Skeletal muscle cell (primary cell): ENCODE measurements at places on chromosomes 16 and 17.
A peak's percentile ranks its signal among the peaks of the same experiment; 100 is the strongest.

DNA sequence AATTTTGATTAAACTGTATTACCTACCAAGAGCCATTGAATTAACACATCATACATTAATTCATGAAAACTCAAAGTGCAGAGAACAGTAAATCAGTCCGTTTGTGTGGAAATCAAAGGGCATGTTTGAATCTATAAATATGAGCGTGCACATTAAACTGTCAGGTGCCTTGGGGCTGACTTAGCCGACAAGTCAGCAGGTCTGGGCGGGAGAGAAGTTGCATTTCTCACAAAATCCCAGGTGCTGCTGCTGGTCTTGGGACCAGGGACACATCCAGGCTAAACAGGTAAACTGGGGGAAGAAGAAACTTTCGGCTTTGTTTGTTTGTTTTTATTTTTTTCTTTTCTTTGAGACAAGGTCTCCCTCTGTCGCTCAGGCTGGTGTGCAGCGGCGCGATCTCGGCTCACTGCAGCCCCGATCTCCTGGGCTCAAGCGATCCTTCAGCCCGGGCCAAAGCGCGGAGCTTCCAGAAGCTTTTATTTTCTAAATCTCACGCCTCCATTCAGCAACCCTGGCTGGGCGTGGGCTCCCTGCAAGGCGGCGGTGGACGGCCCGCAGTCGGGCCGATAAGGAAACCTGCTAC, 213.9 kb downstream of the MRTFB start:
- peak; percentile 23 for DNase-seq

DNA sequence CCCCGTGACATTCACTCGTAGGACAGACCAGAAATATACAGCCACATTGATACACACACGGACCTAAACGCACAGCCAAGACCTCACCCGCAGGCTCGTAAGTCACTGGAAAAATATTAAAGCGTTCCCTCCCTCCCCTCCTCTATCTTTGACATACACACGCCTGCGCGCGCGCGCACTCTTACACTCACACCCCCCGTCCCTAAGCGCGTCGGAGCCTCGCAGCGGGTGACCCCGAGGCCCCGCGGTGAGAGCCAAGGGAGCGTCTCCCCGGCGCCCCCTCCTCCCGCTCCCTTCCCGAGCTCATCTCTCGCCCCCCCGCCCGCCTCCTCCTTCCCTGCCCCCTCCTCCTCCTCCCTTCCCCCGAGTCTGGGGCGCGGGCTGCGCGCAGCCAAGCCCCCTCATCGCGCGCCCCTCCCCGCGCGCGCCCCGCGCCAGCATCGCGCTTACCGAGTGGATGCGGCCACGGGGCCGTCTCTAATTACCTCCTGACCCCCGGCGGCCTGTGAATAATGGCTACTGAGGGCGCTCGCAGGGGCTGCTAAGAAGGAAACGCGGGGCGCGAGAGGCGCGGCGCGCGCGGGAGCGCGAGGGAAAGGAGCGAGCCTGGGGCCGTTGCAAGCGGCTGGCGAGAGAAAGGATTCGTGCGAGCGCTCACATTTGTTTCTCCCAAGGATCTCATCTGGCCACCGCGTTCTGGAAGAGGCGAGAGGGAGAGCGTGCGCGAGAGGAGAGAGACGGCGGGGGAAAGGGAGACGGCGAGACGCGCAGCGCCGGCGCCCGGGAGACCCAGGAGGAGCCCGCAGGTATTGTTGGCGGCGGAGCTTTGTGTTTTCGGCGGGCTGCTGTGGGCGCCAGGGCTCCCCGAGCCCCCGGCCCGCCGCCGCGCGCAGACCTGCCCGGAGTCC, 42.4 kb downstream of the RAI1 start:
- peak; percentile 49 for DNase-seq

DNA sequence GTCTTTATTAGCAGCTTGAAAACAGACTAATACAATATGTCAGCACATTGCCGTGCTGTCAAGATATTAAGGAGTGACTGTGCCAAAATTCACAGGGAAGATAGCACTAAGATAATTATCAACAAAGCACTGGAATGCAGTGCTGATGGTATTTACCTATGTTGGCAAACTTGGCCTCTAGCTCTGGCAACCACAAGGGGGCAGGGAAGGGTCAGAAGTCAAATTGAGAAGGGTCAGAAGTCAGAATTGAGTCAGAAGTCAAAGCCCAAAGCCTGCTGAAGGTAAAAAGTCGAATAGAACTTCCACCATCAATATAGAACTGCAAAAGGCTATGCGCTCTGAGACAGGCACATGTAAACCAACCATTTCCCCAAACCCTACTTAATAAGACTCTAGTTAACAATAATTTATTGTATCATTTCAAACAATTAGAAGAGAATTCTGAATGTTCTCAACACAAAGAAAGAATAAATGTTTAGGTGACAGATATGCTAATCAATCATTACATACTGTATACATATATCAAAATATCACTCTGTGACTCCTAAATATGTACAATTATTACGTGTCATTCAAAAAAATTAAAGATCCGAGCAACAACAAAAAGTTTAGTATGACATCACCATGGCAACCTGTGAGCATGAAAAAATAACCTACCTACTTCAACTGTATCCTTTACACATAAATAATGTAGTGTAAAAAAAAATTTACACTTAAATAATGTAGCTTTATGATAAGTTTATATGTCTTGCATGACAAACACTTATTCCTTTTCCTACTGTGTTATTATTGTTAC, 916.1 kb downstream of the KCNJ2 start:
- no peak for DNase-seq

DNA sequence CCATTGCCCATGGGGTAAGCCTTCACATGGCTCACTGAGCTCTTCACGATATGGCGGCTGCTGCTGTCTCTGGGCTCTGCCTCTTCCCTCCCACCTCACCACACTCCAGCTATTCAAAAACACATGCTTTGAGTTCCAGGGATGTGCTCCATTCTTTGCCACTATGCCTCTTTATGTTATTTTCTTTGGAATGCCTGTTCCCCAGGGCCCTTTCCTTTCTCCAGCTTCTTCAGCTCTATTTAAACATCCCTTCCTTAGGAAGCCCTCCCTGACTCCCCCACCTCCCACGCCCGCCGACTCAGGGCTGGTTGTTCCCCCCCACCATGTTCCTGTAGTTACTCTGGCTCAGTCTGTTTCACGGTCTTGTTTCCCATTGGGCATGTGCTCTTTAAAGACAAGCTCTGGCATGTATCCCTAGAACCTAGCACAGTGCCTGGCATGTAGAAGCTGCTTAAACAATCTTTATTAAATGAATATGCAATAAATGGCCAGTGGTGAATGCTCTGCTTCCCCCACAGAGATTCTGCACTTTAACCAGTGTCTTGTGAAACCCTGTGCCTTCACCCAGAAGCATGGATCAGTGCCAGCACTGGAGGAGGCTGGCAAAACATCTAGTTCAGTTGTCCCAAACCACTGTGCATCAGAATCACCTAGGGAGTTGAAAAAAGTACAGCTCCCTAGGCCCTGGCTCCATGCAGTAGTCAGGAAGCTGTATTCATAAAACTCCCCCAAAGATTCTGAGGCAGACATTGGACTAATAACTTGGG, 6.9 kb downstream of the MYCBPAP start:
- DNase-seq, result peak; percentile 79

GRCh38 chr17:17402558-17402957, 74.2 kb upstream of the MED9 start:
- no peak for DNase-seq

DNA sequence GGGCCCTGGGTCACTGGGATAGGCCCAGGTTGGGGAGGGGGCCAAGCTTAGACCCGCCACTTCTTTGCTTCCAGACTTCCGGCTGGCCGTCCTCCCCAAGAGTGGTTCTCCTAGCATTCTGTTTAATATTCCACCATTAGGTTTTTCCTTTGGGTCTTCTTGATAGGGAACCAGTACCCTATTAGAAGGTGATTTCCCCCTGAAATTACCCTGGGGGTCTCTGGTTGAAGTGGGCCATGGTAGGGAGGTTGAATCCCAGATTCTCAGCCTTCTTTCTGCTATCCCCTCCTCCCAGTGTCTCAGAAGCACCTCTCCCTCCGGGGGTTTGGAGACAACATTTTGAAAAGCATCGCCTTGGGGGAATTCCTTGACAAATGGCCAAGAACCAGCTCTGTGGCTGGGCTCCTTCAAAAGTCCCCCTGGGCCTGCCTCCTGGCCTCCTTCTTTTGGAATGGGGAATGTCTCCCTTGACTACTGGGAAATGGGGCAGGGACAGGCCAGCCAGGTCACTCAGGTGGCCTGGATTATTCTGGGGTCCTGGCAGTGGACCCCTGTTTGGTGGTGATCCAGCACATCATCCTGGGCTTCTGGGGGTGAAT, 5.7 kb downstream of the LASP1 start:
- DNase-seq, result no peak
